ENCODE measurements at places on chromosomes 1 and 21.

DNA sequence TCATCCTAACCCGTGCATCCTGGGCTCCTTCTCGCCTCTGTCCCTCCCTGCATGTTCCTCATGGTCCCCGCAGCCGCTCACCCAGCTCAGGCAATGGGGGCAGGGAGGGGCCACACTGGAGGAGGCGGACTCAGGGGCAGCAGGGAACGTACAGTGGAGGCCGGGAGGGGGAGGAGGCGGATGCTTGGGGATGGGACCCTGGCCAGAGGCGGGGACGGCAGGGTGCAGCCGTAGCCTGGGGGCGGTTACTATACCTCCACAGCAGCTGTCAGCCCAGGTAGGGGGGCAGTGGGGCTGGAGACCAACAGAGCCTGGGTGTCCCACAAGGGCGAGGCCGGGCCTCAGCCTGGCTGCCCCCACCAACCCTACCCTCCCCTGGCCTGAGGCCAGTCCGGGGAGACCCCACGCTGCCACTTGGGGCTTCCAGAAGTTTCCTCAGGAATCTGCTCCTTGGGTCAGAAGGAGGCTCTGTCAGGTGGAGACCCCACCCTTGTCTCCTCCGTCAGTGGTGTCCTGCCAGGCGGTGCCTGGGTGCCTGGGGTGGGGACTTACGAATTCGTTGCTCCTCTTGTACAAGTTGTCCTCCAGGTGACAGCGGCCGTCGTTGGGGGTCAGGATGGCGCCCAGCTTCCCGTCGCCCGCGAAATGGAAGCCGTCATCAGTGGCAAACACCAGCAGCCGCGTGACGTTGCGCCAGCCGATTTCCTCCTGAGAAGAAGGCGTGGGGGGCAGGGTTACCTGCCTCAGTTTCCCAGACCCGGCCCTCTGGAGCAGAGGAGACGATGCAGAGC is 20.7 kb downstream of the ITGB2 start:
- no peak for DNase-seq

DNA sequence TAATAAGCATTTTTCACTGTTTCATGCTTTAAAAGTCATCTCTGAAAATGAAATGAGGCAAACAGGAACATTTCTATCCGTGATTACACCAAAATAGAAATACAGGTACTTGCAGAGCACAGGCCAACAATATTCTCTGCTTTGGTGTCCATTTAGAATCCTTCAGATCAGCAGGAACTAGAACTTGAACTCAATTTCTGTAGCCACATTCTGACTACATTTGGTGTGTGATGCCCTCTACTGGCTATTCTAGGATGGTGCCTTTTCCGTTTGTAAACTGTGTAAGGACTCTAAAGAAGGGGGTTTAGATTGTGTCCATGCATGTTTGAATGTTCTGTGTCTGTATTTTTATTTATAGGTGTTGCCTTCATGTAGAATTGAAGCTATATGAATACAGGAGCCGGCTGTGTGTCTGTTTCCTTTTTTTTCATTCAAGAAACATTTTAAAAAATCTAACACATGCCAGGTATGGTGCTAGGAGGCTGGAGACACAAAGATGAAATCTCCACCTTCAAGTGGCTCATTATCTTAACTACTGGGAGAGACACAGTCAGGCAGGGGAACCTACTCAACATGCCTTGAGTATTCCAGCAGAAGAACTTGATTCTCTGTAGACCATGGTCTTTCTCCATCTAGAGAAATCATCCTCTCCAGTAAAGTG is 7.6 kb upstream of the ZNF326 start:
- DNase-seq: peak; percentile 62

GRCh38 chr1:183303901-183304300 is 114.3 kb downstream of the NMNAT2 start:
- peak; percentile 44 for DNase-seq

DNA sequence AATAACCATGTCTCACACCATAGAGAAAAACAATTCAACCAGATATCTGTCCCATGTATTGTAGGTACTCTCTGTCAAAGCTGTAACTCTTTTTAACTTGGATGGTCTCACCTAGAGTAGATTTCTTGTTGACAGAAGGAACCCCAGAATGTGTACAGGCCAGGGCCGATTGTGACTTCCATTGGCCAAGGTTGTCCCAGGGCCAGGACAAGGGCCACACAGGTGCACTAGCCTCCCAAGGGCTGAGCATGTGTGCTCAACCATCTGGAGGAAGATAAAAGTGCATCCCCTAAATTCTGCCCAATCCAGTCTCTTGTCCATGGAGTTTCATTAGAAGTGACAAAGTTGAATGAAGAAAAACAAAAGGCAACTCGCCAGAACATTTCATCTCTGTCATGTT is 51.8 kb downstream of the SETD4 start:
- no peak for DNase-seq

GRCh38 chr1:7680207-7680954 is 90.7 kb upstream of the VAMP3 start:
- DNase-seq: no peak

GRCh38 chr1:110494522-110495406 is 24.2 kb downstream of the KCNA10 start:
- no peak for DNase-seq

DNA sequence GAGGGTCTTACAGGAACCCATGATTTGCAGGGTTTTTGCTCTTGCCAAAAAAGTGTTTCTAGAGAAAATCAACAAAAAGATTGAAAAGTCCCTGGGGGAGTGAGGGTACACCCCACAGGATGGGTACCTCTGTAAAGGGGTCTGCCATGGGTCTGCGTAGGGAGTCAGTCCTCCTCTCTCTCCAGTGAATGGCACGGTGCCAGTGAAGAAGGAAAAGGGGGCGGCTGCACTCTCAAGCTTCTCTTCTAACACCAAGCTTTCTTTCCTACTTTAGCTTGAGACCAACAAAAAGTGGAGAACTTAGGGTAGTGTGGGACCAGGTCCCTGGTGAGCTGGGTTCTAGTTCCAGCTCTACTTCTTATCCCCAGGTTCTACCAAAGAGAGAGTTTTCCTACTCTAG is 87.4 kb downstream of the GLUL start:
- DNase-seq: no peak

- DNase-seq: no peak
Measured at GRCh38 chr1:53249706-53250105, 11.4 kb upstream of the MAGOH start.

DNA sequence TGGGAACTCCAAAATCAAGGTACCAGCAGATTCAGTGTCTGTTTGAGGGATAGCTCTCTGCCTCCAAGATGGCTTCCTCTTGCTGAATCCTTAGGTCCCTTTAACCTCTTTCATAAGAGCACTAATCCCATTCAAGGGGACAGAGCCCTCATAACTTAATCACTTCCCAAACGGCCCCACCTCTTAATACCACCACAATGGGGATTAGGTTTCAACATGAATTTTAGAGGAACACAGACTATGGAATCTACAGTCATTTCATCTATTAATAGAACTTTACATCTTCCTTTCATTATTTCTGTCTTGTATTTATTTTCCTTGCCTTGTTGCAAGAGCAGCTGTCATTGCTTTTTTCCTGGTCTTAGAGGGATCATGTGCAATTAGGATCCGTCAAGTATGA is 30.3 kb downstream of the HOOK1 start:
- no peak for DNase-seq

DNA sequence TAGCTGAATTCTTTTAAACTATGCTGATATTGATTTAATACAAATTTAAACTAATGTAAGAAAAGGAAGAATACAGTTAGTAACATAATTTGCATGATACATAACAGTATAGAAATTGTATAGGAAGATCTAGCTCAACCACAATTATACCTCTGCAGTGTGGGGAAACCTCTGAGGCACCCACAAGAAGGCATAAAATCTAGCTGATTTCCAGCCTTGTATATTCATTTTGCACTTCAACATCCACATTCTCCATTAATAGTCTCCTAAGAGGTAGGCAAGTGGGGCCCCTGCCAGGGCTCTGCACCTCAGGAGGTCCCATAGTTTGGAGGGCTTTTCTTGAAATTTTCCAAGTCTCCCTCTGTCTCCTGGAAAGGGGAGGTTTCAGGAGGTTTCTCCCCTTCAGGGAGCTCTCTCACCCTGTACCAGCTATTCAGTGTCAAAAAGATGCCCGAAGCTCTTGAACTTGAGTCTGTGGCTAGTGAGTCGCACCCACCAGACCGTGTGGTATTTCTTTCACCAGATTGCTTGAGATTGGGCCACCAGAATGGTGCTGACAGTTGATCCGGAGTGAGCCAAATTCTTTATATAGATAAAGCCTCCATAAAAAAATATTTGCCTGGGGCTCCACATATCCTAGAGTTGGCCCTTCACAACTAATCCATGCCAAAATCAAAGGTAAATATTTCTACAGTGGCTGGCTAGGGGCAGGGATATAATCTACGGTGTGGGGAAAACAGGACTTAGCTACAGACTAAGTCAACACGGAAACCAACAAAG is 108.2 kb downstream of the TIAM1 start:
- no peak for DNase-seq

DNA sequence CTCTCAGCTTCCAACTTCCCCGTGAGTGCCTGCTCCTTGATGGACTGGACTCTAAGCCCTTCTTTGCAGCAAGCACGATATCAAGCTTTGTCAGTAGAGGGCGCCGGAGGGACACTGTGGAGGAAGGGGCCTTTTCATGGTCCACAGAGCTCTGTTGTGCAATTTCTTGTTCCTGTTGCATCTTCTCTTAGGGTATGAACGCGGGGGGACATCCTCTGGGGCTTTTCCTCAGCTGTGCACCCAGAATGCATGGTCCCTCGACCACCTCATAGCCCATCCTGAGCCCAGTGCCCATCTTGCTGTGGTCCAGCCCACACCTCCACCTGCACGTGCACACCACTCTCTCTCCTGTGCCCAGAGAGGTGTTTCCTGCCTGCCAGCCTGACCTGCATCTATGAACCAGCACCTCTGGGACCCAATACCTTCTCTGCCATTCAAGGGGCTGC is 556.8 kb downstream of the PTPRU start:
- peak; percentile 65 for DNase-seq

GRCh38 chr1:47407481-47407880 is 8.6 kb upstream of the FOXE3 start:
- no peak for DNase-seq

- DNase-seq: no peak
Measured at GRCh38 chr1:63799307-63799706, 25.5 kb downstream of the ROR1 start.

GRCh38 chr1:98870959-98871903 is 133.4 kb downstream of the PLPPR5 start:
- DNase-seq: no peak

DNA sequence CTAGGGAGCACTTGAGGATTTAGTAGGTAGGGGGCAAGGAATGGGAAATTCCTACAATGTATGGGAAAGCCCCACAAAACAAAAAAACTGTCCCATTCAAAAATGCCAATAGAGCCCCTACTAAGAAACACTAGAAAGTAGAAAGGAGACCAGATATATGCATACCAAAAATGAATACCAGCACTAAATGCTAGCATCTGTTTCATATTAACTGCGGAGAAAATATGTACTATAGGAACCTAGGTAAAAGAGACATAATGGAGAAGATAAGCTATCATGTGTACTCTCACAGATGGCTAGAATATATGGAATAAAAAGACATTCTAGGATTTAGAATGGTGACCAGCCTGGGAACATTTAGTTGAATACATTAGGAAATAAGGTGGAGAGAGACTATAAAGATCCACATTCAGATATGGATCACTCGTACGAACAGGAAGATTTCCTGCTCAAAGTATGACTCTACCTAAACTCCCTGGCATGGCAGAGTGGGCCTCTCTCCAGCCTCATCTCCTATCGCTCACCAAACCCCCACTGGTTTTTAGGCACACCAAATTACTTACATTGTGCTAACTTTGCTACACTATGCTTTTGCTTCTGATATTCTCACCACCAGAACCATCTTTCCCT is 18.3 kb downstream of the ZNHIT6 start:
- no peak for DNase-seq

- DNase-seq: peak; percentile 67
Measured at GRCh38 chr1:51583532-51583931, 33.4 kb upstream of the OSBPL9 start.

GRCh38 chr1:228174482-228175315 is 9.1 kb downstream of the IBA57 start:
- no peak for DNase-seq

GRCh38 chr1:93925206-93925605 is 16.0 kb upstream of the GCLM start:
- DNase-seq: no peak

DNA sequence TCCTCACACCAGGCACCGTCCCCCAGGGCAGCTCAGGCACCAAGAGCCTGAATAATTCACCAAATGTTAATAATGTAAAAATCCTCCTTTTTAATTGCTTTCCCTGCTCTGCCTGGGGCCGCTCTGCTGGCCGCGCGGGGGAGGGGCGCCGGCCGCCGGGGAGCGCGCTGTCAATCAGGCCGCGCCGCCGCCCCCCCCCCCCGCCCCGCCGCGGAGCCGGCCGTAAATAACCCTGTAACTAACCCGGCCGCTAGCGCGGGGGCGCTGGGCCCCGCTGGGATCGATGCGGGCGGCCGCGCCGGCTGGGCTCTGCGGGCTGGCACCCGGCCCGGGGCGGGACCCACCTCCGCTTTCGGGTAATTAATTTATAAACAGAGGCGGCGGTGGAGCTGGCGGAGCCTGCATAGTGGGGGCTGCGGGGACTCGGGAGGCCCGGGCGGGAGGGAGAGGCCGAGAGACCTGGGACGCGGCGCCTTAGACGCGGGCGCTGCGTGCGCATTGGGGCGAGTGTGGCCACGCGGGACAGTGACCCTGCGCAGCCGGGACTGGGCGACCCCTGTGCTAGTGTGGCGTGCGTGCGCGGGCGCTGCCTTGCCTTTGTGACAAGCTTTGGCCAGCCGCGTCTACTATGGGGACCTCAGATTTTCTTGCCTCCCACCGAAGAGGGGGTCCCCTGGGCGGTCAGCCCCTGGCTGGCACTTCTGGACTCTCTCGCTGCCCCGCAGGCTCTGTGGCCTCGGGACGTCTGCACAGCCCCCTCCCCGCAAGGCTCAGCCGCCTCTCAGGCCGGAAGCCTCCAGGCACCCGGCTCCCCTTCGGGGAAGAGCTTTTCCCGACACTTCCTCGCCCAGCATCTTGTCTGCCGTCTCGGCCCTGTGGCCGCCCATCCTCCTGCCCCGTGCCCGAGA is 16.6 kb downstream of the SAMD11 start:
- DNase-seq: no peak

GRCh38 chr1:26922431-26922729 is 837 bp downstream of the NUDC start:
- DNase-seq: no peak

DNA sequence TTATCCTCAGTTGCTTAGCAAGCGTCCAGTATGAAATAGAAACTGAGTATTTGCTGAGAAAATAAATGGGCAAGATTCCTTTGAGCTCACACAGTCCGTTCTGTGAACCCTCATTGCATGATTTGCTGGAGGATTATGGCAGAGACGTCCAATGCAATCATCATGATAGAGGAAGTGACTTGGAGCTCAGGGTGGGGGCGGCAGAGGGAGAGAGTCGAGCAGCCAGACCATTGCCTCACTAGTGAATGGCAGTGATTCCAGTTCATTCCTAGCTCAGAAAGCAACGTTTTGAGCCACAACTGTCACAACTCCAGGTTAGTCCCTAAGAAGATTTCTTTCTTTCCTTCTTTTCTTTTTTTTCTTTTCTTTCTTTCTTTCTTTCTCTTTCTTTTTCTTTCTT is 27.5 kb upstream of the COL9A2 start:
- peak; percentile 87 for DNase-seq

Measured in stromal cell of bone marrow (primary cell).